ENCODE measurements at places on chromosomes 4 and X.

DNA sequence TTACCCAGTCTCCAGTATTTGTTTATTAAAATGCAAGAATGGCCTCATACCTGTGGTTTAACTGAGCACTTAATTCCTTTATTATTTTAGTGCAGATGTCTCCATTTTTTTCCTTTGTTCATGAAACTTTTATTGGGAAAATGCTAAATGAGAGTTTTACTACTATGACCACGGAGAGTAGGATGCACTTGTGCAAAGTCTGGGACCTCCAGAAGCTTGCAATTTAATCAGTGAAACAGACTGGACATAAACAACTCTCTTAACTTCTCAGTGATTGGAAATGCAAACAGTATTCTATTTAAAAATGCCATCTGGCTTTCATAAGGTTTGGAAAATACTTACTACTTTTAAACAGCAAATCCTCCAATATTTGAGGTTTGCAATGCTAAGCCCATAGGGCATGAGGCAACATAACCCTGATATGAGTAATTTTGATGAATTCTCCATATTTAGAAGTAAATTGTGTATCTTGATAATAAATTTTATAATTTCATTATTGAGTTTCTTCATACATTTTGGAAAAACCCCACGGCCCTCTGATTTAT lies 718.7 kb upstream of the MAGEB2 start:
- no peak for DNase-seq

GRCh38 chr4:142350871-142351270 lies 495.2 kb downstream of the INPP4B start:
- no peak for DNase-seq

DNA sequence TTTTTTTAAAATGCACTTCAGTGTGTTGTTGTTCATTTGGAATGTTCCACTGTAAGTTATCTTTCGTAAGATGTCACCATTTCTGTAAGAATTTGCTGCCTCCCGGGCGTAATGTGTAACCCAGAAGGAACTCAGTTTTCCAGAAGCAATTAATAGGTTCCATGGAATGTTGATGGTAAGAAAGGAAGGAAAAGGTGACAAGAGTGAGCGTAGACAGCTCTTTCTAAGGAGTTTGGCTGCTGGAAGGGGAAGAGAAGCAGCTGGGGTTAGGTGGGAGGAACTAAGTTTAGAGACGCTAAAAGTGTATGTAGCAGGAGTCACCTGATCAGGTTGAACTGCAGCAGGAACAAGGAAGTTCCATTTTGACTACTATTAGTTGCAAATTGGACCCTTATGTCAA lies 35.9 kb downstream of the PNMA5 start:
- no peak for DNase-seq

- no peak for DNase-seq
Observed at GRCh38 chrX:114334473-114334982, 249.4 kb upstream of the HTR2C start.

GRCh38 chr4:182155806-182156205 lies 87.4 kb upstream of the TENM3 start:
- DNase-seq: no peak

GRCh38 chrX:53379747-53380146 lies 42.7 kb downstream of the SMC1A start:
- DNase-seq: no peak
